NCI-H1694 (cell line): ENCODE measurements at places on chromosomes 3 and 15.

- no peak for DNase-seq
Measured at GRCh38 chr3:183129243-183129642, 29.9 kb upstream of the MCCC1 start.

- no peak for DNase-seq
Measured at GRCh38 chr3:122112754-122113153, 57.6 kb downstream of the CD86 start.

- DNase-seq: no peak
Measured at GRCh38 chr3:112811917-112812660, 34.6 kb downstream of the CD200R1L start.

- no peak for DNase-seq
Measured at GRCh38 chr3:100198579-100199269, 62.1 kb upstream of the TBC1D23 start.

DNA sequence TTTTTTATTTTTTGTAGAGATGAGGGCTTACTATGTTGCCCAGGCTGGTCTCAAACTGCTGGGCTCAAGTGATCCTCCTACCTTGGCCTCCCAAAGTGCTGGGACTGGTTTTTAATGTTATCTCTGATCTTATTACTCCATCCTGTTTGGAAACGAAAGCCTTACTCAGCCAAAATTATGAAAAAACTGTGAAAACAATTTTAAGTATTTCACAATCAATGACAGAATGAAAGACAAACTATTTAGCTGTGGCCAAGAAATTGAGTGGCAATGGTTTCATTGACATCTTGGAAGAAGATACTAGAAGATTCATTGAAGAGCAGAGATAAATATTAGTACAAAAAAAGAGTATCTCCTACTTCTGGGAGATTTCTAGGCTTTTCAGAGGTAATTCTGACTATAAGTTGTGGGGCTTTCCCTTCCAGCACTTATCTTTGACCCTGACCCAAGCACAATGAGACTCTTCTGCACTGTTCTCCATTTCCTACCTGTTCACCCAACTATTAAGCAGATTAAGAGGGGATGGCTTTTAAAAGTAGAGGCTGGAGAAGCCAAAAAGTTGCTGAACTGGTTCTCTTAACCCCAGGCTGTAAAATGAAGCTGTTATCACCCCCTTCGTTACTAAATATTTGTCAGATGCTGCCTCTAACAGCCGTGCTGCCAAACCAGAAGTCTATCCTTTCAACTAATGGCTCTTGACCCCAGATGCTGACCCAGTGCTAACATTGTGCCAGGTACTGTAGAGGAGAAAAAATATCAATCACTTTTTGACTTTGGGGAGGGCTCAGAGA is 14.2 kb upstream of the SLC25A36 start:
- no peak for DNase-seq

- no peak for DNase-seq
Measured at GRCh38 chr15:73844356-73844755, 29.0 kb upstream of the TBC1D21 start.

DNA sequence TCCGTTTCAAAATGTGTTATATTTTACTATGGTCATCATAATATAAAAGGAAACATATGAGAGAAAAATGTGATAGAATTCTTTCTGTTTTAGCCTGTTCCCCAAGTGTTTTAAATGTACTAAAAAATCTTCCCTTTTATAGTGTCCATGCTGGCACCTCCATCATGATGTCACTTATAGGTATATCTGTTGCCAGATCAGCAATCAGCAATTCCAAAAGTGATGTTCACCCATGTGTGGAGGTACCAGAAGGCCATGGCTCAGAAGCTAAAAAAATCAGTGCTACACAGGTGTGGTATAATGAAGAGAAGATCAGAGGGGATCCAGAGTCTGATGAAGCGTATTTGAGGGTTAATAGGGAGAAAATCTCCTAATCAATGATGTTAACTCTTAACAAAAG is 1.1 kb upstream of the GPR15 start:
- DNase-seq: no peak

GRCh38 chr3:53044371-53044710 is 1.5 kb downstream of the SFMBT1 start:
- no peak for DNase-seq

- no peak for DNase-seq
Measured at GRCh38 chr15:31080591-31081014, 20.9 kb downstream of the TRPM1 start.
